ENCODE measurements at places on chromosomes 5 and 9.

- DNase-seq, result no peak
Observed at GRCh38 chr5:130550562-130550928, 614.5 kb downstream of the HINT1 start.

- no peak for DNase-seq
Observed at GRCh38 chr9:83633255-83633654, 10.3 kb downstream of the IDNK start.

GRCh38 chr9:126986506-126986951 lies 71.9 kb downstream of the RALGPS1 start:
- DNase-seq, result no peak

GRCh38 chr9:76859860-76860259 lies 46.1 kb downstream of the PRUNE2 start:
- no peak for DNase-seq

GRCh38 chr5:17336054-17336453 lies 118.6 kb downstream of the BASP1 start:
- no peak for DNase-seq

DNA sequence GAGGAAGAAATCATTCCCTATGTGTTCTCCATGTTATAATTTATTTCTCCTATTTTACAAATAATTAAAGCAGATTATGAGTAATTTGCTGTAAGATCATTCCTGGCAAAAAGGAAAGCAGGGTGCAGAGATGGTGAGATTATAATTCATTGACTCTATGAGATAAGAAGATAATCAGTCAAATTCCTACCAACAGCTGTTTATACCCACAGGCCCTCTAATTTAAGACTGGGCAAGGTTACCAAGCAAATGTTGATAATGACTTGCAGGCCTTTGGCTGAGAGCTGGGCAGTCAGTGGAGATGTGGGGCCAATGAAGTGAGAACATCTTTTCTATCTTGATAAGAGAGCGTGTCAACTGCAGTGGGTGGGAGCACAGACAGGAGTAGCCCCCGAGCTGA lies 222.7 kb downstream of the ICE1 start:
- DNase-seq, result no peak

- no peak for DNase-seq
Observed at GRCh38 chr5:1725641-1726468, 73.8 kb downstream of the MRPL36 start.

Data from NCI-H226 (cell line).